ENCODE measurements at places on chromosomes 11 and 22. TPM values are rescaled to one million over a fixed set of nuclear protein-coding genes. Genes with fewer than 3 reads are reported as not detected.
A peak's percentile ranks its signal among the peaks of the same experiment; 100 is the strongest.

OR4D5 gene
- total RNA-seq: not detected

- ATAC-seq: no peak
Measured at GRCh38 chr11:103936059-103936458, 100.4 kb upstream of the DDI1 start.

DNA sequence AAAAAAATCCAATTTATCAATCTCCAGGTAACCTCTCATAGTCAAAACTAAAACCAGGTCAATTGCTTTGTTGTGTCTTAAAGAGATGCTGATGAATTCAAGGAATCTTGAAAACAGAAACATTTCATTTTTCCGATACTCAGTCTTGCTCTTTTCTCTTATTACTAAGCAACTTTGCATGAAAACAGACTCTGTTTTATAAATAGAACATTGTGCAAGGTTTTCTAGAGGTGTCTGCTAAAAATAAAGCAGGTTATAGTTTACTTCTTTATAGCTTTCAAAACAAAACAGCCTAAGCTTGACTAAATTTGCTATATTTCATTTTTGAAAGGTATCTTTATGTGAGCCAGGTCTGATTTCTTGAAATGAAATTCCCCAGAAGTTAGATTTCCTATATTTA is 109.3 kb downstream of the ARL14EP start:
- no peak for ATAC-seq

GRCh38 chr11:62753736-62754603 is at the start of gene ZBTB3:
Gene ZBTB3 (minus strand): TSS chr11:62754160. CDS start chr11:62753664, 496 bp downstream.
- ATAC-seq: peak; percentile 98

SMARCB1 gene
- total RNA-seq: 157 TPM

DNA sequence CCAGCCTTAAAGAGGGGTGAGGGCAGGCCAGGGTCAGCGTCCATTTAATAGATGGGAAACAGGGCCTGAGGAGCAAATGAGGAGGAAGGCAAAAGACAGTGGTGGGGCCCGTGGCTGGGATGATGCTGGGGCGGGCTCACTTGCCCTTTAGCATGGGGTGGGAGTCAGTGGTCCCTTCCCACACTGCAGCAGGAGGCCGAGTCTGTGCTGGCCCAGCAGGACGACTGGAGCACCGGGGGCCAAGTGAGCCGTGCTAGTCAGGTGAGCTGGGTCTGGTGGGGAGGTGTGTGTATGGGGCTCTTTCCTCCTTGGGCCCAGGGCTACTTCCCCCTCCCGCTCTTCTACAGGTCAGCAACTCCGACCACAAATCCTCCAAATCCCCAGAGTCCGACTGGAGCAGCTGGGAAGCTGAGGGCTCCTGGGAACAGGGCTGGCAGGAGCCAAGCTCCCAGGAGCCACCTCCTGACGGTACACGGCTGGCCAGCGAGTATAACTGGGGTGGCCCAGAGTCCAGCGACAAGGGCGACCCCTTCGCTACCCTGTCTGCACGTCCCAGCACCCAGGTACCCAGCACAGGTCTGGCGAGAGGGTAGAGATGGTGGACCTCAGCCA is 12.8 kb downstream of the SCYL1 start:
- no peak for ATAC-seq

OR51B2 gene
- total RNA-seq: not detected

DNA sequence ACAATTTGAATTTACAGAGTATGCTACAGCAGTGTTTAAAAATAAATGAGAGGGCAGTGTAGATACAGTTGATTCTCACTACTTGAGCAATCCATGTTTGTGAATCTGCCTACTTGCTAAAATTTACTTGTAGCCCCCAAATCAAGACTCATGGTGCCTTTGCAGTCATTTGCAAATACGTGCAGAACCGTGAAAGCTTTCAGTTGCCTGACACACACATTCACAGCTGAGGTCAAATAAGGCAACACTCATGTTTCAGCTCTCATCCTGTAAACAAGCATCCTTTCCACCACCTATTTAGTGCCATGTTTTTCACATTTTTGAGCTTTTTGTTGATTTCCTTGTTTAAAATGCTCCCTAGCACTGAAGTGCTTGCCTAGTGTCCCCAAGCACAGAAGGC is 32.5 kb upstream of the RASL10A start:
- ATAC-seq: no peak

SERHL2 gene
- 2.9 TPM for total RNA-seq

SCGB1C1 gene
- not detected for total RNA-seq

KDM4E gene
- 0.05 TPM for total RNA-seq
